ENCODE measurements at places on chromosomes 1 and 21. TPM values are rescaled to one million over a fixed set of nuclear protein-coding genes. Genes with fewer than 3 reads are reported as not detected.

GRCh38 chr1:113975211-113975895 is 3.9 kb upstream of the OLFML3 start:
- peaks cover 18% of the 10 kb centered on the region for H3K36me3 ChIP-seq
- H3K4me1 ChIP-seq, result no peaks in the 10 kb centered on the region
- no peak overlapping the region for H3K27ac ChIP-seq

DNA sequence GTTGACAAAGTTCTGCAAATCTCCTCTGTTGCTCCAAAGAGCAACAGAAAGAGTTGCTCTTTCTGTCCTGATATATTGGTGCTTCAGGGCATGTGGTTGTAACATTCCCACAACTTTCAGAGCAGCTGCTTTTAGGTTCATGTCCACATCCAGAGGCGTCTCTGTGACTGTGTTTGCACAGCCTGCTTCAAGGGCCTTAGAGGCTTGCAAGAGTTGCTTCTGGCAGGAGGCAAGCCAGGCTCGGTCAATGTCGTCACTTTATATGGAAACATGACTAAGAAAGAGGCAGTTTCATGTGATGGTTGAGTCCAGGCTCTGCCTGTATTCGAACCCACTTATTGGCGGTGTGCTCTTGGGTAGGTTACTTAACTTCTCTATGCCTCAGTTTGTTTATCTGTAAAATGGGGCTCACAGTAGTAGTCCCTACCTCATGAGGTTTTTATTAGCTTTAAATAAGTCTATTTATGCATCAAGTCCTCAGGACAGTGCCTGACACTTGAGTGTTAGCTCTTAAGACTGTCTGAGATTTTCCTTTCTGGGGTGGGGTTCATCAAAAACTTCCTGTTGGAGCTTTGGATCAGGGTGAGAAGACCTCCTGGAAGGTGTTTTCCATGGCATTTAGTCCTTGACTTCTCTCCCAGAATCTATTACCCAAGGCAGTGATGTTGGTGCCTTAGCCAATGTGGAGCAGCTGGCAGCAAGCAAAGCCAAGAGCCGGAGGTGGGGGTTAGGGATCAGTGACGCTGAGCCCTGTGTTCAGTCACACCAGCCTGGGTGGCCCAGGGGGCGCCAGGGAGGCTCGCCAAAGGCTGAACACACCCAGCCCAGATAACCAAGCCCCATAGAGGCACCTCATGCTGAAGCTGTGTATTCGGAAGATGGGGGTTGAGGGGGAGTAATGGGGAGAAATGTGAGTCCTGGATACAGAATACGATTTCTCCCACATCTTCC is 18.9 kb downstream of the LHX4 start:
- no peaks in the 10 kb centered on the region for H3K36me3 ChIP-seq
- DNase-seq, result no peak
- no peaks in the 10 kb centered on the region for H3K27me3 ChIP-seq

DNA sequence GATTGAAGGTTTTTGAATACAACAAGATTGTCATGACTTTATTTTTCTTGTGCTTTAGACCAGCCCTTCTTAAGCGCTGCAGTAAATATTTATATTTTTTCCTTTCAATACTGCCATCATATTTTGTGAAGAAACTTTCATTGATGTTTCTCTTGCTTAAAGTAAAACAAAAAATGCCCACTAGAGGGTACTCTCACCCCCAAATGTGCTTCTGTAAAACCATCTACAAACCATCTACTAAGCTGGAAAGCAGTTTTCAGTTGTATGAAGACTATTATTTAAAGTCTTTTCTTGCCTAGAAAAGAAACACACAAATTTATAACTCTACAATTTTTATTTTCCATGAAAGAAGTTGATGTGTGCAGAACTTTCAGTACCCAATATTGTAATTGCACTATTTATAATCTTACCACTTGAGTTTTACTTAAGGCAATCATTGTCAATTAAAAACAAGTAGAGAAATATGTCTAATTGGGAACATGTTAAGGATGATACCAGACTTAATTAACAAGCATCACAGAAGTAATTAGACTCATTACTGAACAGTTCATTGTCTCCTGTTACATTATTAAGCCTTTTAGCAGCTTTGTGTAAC is 10.7 kb downstream of the LEPR start:
- H3K27me3 ChIP-seq, result no peaks in the 10 kb centered on the region
- no peak overlapping the region for H3K27ac ChIP-seq
- H3K4me1 ChIP-seq, result no peaks in the 10 kb centered on the region

DNA sequence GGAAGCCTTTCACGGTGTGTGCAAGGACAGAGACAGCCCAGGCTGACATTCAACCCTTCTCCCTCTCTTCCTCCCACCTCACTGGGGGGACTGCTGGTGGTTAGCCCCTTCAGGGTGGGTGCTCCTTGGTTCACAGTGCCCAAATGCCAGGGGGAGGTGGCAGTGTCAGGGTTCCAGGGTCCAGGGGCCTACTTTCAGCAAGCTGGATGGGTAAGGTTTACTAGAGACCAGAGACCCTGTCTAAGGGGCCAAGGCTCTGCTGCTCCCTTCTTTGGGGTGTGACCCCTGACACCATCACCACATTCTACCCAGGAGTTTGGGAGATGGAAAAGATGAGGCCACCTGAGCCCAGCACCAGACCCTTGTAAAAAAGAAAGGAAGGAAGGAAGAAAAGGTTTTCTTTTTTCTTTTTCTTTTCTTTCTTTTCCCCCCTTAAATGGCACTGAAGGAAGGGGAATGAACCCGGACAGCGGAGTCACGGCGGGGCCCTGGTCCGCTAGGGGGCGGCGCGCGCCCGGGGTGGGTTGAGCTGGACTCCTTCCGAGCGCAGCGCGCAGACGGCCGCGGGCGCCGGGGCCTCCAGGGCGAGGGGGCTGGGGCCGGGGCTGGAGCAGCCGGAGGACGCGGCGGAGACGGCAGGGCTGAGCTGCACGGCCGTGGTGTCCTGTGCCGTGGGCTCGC is 18.8 kb downstream of the KNCN start:
- no peaks in the 10 kb centered on the region for H3K36me3 ChIP-seq
- peaks cover 64% of the 10 kb centered on the region for H3K27me3 ChIP-seq
- no peak overlapping the region for H3K27ac ChIP-seq
- H3K4me1 ChIP-seq, result no peaks in the 10 kb centered on the region

GRCh38 chr1:15152318-15153183 is 996 bp upstream of the TMEM51 start:
- H3K36me3 ChIP-seq, result no peaks in the 10 kb centered on the region
- peak overlapping the region; percentile 79 for H3K4me3 ChIP-seq
- no peaks in the 10 kb centered on the region for H3K27me3 ChIP-seq
- peak overlapping the region; percentile 98 for H3K27ac ChIP-seq

DNA sequence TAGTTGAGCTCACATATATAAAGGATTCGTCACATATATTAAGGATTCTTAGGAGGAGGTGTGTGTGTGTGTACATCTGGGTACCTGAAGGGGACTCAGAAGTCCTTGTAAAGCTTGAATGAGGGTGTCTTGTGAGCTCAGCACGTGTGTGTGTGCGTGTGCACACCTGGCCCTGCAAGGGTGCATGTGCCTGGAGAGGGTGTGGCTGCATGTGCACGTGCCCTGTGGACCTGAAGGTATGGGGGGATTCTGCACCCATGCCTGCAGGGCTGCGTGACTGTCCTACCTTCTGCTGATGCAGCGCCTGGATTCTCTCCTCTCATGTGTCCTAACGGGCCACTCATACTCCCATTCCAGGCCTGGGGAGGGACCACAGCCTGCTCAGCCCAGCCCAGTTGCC is 24.0 kb downstream of the EPHA8 start:
- H3K4me1 ChIP-seq, result no peaks in the 10 kb centered on the region
- no peak overlapping the region for H3K27ac ChIP-seq
- no peak overlapping the region for H3K4me3 ChIP-seq
- DNase-seq, result no peak

DNA sequence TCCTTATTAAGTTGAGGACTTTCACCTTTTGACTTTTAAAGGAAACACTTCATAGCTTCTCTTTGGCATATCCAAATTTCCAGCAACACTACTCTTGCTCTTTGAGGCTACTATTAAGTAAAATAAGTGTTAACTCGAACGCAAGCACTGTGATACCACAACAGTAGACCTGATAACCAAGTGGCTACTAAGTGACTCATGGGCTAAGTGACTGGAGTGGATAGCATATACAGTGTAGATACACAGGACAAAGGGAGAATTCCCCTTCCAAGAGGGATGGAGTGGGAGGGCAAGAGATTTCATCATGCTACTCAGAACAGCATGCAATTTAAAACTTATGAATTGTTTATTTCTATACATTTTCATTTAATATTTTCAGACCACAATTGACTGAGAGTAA is 9.8 kb upstream of the KCNA3 start:
- H3K4me1 ChIP-seq, result no peaks in the 10 kb centered on the region
- no peak for DNase-seq
- H3K4me3 ChIP-seq, result no peak overlapping the region
- H3K27ac ChIP-seq, result no peak overlapping the region
- no peaks in the 10 kb centered on the region for H3K36me3 ChIP-seq

GRCh38 chr21:30148906-30149305 is 17.7 kb downstream of the CLDN17 start:
- no peaks in the 10 kb centered on the region for H3K27me3 ChIP-seq

The CD34 gene
- 1.4 TPM for polyA plus RNA-seq

The FCRLA gene
- polyA plus RNA-seq, result 1.4 TPM

The PTGFRN gene
- 26.9 TPM for polyA plus RNA-seq

The FAM131C gene
- polyA plus RNA-seq, result 1.6 TPM

Measured in small intestine (tissue), 16 donors.